ENCODE measurements at places on chromosomes 3 and 15.

- DNase-seq = no peak
These were observed 29.9 kb downstream of the ACP3 start for GRCh38 chr3:132346841-132347736.

DNA sequence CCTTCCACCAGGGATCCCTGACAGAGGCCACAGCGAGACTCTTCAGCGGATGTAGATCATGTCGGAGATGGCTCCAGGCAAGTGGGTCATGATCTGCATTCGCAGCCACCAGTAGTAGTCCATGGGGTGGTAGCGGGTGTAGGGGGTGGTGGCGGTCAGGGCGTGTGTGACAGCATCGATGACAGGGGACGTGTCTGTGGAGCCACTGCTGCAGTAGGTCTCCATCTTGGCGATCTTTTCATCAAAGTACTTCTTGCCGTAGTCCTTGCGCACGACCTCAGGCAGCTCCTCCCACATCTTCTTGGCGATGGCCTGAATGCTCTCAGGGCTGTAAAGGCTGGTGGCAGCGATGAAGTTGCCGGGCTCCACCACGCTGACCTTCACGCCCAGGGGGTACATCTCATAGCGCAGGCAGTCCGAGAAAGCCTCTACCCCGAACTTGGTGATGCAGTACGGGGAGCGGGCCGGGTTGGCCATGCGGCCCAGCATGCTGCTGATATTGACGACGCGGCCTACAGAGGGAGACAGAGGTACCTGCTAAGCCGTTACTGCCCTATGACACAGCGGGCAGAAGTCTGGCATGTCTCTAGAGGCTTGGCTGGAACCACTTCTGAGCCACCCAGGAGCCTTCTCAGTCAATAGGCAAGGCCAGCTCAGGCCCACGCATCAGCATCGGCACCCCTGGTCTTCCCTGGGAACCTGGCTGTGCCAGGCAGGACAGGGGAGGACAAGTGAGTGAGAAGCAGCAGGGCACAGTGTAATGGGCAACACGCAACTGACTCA, 43.7 kb downstream of the BDH1 start:
- DNase-seq = no peak

- DNase-seq = no peak
These were observed 421.0 kb upstream of the CNTN4 start for GRCh38 chr3:1677576-1678156.

DNA sequence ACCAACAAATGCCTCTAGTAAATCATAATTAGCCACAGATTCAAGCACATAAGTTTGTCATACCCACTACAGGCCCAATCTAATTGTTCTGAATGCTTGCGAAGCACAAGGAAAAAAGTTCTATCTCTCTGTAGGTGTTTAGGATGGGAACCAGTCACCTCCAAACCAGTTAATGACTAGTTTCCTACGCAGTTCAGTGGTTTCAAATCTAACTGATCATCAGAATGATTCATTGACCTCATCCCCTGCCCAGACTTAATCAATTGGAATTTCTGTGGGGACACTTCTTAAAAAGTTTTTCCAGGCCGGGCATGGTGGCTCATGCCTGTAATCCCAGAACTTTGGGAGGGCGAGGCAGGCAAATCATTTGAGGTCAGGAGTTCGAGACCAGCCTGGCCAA, 24.3 kb upstream of the MASP1 start:
- DNase-seq = no peak

DNA sequence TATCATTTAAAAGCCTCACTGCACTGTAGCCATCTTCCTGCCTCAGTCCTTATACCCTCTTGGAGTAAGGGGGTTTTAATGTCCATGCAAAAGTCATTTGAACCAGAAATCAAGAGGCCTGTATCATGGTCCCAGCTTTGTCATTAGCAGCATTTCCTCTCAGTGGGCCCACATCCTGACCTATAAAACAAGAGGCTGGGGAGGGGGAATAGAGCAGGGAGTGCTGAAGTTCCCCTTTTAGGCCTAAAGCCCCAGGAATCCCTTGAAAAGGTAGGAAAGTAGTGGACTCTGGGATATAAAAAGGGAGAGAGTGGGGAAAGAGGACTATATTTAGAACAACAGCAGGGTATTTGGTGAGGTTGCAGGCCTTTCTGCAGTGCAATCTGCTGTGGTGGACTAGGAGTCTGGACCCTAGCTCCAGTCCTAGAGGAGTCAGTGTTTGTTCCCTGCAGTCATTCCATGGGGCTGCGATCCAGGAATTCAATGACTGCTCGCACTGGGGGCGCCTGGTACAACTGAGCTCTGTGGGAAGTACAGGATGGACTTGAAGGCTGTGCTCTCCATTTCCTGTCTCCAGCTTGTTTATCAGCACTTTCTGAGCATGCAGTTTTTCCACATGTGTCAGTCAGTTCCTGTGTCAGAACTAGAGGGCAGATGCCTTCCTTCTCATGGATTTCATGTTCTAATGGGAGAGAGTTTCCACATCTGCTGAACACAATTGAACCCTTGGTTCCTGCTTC, 46.8 kb downstream of the PDHB start:
- no peak for DNase-seq

- no peak for DNase-seq
These were observed 445 bp downstream of the LMOD3 start for GRCh38 chr3:69121950-69122349.

GRCh38 chr3:59731943-59732342, 682.1 kb upstream of the CFAP20DC start:
- DNase-seq = no peak

GRCh38 chr15:59953392-59953883, 50.7 kb upstream of the FOXB1 start:
- DNase-seq = no peak

DNA sequence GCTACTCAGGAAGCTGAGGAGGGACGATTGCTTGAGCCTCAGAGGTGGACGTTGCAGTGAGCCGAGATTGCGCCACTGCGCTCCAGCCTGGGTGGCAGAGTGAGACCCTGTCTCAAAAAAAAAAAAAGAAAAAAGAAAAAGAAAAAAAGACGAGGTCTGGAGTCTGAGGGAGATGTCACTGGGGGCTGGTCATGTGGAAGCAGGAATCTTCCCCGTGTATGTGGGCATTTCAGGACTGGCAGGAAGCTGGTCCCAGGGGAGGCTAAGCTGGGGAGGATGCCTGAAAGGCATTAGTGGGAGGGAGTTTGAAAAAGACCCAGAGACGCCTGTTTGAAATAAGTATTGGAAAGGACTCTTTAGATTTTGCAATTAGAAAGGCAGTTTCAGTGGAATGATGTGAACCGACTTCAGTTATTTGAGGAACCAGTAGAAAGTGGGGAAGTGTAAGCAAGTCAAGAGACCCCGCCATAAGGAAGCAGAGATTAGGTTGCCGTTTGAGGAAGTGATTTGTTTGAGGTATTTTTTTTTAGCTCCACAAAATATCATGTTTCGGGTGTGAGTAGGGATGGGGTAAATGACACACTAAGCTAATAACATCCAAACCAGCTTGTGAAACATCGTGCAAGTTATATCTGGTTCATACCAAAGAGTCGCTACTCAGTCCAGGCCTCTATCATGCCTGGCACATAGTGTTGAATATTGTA, 55.5 kb downstream of the ST6GAL1 start:
- no peak for DNase-seq

- DNase-seq = no peak
These were observed 3.5 kb downstream of the PLXND1 start for GRCh38 chr3:129602730-129603560.

DNA sequence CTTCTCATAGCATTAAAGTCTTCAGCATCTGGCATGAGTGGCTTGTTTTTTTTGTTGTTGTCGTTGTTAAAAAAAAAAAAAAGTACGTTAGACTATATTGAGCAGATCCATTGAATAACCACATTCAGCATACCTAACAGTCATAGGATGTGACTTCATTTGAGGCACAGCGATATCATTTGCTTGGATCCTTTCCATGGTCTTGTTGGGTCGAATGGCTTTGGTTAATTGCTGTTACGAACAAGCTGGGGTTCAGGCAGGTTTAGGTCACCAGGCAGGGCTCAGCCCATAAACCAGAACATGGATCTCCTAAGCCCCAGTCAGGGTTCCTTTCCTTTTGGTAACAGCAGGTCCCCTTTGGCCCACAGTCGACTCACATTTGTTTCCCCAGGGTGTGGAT, 76.2 kb downstream of the POLR2M start:
- DNase-seq = no peak

DNA sequence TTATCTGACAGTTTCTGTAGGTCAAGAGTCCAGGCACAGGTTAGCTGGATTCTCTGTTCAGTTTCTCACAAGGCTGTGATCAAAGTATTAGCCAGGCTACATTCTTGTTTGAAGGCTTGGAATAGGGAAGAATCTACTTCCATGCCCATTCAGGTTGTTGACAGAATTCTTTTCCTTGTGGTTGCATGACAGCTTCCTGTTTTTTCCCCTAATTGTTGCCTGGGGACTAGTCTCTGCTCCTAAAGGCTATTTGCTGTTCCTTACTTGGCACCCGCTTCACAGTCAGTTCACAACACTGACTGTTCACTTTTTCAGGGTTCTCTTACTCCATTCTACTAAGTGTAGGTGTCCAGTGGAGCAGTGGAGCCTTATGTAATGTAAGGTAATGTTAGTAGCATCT, 115.4 kb upstream of the GBE1 start:
- no peak for DNase-seq

- no peak for DNase-seq
These were observed 105.9 kb upstream of the HERC1 start for GRCh38 chr15:63939531-63940130.

DNA sequence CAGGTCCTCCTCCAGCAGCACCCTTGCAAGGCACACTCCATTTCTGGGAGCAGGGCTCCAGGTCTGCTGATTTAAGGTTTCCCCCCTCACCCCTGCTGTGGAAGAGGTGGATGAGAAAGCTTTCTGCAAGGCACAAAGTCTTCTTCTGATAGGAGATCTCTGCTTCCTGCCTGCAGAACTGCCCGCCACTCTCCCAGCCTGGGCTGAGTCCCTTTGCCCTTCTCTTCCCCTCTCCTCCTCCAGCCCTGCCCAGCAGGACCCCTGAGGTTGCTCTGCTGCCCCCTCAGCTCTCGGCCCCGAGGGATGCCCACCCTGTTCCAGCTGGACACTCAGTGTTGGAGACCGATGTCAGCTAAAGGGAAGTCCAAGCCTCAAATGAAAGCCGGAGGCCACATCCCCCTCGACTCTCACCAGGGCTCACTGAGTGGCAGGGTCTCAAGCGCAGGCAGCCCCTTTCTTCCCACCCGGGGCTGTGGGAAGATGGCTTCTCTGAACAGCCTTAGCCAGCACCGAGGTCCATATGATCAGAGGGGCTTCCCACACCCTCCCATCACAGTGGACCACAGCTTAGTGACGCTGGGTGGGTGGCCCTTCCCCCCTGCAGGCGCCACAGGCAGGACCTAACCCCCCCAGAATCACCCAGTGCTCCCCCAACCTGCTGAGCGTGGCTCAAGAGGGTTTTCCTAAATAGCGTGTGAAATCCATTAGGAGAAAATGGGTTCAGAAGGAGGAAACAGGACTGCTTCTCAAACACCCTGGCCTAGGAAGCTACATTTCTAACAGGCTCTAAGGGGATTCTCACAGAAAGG, 4.0 kb downstream of the ATP10A start:
- no peak for DNase-seq

DNA sequence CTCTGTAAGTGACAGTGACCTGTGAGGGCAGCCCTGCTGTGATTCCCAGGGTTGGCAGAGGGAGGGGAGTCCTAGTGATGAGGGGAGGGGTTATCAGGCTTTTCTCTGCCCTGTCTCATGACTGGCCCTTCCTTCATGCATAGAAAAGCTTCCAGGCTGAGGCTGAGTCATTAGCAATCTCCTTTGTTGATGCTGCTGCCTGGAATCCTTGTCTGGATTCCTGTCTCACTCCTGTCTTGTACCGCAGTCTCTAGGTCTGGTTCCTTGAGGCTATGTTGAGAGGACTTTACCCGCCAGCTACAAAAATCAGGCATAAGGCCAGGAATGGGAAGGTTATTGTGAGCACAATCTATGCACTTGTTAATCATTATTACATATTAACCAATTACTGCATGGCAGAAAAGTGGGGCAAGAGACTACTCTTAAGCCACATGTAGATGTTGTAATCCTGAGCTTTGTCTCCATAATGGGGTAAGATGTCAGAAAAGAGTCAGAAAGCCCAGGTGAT, 7.2 kb downstream of the KLHL6 start:
- no peak for DNase-seq

GRCh38 chr3:149089395-149089794, 3.1 kb upstream of the HLTF start:
- no peak for DNase-seq

GRCh38 chr3:19487386-19487785, 339.1 kb downstream of the KCNH8 start:
- DNase-seq = no peak

GRCh38 chr3:133827136-133827535, 21.5 kb downstream of the SRPRB start:
- DNase-seq = no peak

- DNase-seq = no peak
These were observed 60.9 kb downstream of the UMPS start for GRCh38 chr3:124791142-124791541.

DNA sequence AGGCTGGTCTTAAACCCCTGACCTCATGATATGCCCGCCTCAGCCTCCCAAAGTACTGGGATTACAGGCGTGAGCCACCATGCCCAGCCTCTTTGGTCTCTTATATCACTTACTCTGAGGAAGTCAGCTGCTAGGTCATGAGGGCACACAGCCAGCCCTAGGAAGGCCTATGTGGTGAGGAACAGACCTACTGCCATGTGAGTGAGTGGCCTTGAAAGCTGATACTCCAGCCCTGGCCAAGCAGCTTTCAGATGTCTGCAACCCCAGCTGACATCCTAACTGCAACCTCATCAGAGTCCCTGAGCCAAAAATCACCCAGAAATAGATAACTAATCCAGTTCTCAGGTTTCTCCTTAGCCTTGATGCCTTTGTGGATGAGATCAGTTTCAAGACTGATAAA, 224.3 kb downstream of the EDEM1 start:
- no peak for DNase-seq

DNA sequence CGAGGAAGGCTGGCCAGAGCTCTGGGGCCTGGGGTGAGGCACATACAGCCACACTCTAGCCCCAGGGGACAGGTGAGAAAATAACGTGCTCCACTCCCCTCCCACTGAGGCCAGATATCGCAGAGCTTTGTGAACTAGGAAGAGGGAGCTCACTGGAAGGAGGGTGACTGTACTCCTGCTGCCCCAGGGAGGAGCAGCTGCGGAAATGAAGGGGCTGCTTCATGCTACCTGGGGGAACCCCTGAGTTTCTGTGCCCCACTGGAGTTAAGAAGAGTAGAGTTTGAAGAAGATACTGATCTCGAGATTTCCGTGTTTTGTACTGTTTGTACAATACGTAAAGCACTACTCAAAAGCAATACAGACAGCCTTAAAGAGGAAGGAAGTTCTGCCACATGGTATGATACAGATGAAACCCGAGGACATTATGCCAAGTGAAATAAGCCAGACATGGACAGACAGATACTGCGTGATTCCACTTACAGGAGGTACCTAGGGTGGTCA, 44.6 kb downstream of the CMTM6 start:
- no peak for DNase-seq

- no peak for DNase-seq
These were observed 12.4 kb downstream of the OTOL1 start for GRCh38 chr3:161508852-161509477.

DNA sequence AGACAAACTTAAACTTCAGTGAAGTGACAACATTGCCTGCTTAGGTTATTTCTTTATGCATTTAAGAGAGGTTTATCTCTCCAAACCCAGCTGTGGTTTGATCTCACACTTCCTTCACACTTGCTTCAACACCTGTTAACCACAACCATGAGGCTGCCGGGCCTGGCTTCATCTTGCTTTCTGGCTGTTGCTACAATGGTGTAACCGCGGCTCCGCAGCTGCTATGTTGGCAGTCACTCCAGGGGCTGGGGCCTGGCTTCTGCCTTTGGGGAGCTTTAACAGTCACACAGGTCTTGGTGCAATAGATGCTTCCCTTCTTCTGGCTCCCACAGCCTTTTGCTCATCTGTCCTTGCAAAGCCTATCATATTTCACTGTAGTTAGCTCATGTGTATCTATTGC, 72.9 kb upstream of the MNS1 start:
- DNase-seq = peak; percentile 6
